ENCODE measurements at places on chromosomes 3 and 15.

DNA sequence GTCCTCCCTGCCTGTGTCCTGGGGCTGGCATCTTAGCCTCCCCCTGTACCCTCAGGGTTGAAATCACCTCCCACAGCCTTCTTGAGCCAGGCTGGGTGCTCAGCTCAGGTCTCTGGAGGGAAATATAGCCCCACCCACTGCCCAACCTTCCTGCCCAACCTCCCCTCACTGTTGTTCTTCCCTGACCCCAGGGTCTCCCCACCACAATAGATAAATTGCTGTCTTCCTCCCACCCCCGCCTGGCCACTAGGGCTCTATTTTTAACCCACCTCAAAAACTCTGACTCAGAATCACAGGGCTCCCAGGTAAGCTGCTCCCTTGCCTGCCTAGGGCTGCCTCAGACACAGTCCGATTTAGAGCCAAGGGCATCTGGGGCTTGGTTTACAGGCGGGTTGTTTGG is 15.0 kb downstream of the HCN4 start:
- DNase-seq = no peak

DNA sequence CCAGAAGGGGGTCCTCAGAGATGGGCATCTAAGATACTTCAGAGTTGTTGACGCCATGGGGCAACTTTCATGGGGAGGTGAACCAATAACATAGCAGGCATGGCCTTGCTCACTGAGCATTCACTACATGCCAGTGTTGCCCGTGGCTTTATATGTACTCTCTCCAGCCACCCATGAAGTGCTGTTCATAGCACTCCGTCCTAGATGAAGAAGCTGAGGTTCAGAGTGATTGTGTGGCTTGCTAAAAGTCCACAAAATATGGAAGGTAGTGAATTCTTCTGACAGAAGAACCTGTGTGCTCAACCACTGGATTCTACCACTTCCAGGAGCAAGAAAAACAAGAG is 9.8 kb upstream of the SEMA4B start:
- no peak for DNase-seq

- no peak for DNase-seq
These were observed 42.3 kb upstream of the GLCE start for GRCh38 chr15:69118089-69118488.

- no peak for DNase-seq
These were observed 52.0 kb downstream of the MAGEF1 start for GRCh38 chr3:184659797-184660301.

- no peak for DNase-seq
These were observed 595.6 kb downstream of the ROBO1 start for GRCh38 chr3:79172241-79172640.

GRCh38 chr15:52642386-52643361 is 36.5 kb downstream of the ATOSA start:
- DNase-seq = no peak

DNA sequence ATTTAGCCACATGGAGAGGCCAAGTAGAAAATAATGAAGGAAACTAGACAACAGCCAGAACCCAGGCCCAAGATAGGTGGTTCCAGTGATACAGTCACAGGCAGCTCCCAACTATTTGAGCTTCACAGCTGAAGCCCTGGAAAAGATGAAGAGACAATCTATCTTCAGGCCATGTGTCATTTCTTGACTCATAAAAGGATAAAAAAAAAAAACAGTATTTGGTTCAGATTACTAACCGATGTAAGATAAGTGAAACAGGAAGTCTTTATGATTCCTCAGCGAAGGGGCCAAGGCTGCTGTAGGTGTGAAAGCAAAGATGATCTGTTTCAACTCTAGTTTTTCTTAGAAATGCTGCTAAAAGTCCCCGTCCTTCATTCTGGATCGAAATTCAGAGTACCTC is 394.6 kb downstream of the ZNF385D start:
- DNase-seq = no peak

- no peak for DNase-seq
These were observed 459.6 kb downstream of the NSUN3 start for GRCh38 chr3:94522488-94522887.

DNA sequence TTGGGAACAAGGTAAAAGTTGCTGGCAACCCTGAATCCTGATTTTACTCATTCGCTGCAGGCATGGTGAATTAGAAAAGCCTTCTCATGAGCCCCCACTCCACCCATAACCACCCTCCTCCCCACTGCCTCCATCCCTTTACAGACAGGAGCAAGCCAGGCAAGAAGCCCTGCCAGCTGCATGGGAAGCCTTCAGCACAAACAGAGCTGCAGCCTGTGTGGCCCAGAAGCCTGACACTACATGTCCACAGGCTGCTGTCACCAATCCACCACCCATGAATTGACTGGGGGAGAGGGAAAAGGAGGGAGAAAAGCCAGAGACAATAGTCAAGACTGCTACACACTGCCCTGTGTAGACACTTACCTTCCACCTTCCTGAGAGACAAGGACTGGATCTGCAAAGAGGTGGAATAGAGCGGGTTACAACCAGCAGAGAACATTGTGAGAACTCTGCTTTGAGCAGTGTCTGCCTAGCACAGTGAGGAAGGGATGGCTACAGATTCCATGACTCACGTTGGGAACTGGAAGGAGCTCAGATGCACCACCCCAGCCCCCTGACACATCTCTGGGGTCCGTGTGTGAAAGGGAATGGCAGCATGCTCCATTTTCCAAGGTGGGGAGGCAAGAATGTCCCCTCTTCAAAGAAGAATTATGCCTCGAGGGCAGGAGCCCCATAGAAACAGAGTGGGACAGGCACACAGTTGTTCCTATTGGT is 33.9 kb downstream of the DZIP1L start:
- no peak for DNase-seq

DNA sequence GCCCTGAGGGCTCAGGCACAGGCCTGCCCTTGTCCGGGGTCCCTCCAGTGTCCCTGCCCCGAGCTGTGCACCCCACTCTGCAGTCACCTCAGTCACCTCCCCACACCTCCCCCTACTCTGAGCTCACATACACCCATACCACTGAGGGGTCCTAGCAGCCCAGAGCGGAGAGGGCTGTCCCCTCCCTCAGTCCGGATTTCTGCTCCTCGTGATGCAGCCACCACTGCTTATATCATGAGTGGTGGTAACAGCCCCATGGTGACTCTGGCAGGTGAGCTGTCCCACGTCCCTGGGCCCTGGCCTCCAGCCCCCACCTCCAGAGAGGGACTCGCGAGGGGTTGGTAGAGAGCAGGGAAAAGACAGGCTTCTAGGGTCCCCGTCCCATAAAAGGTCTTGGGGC is 8.0 kb downstream of the CSPG4 start:
- no peak for DNase-seq

- DNase-seq = no peak
These were observed 10.0 kb downstream of the WWTR1 start for GRCh38 chr3:149647812-149648211.

GRCh38 chr15:82958638-82959037 is 6.1 kb upstream of the HOMER2 start:
- no peak for DNase-seq

DNA sequence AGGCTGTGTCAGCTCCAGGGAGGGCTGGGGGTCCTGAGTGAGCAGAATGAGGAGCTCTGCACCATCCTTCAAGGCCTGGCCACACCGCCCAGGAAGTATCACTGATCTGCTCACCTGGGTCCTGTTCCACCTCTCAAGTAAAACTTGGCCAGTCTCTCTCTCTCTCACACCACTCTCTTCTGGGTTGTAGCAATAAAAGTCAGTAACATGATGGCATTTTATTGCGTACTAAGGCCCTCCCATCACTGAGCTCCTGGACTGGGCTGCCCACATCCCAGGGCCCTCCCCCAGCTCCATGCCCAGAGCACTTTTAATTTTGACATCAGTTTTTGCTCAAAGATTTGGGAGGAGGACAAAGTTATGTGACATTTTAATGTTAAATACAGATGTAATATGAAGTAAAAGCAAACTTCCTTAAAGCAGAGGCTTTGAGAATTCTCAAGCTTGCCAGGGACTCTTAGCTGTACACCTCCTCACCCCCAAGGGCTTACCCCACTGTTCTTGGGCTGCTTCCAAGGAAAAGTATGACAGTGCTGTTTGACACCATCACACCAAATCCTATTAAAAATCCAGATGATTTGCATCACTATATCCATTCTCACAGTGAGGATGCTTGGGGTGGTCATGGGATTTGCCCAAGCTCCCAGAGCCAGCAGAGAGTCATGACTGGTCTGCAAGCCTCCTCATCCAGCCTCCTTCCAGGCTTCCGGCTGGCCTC is 105.1 kb upstream of the SLCO2A1 start:
- DNase-seq = no peak

DNA sequence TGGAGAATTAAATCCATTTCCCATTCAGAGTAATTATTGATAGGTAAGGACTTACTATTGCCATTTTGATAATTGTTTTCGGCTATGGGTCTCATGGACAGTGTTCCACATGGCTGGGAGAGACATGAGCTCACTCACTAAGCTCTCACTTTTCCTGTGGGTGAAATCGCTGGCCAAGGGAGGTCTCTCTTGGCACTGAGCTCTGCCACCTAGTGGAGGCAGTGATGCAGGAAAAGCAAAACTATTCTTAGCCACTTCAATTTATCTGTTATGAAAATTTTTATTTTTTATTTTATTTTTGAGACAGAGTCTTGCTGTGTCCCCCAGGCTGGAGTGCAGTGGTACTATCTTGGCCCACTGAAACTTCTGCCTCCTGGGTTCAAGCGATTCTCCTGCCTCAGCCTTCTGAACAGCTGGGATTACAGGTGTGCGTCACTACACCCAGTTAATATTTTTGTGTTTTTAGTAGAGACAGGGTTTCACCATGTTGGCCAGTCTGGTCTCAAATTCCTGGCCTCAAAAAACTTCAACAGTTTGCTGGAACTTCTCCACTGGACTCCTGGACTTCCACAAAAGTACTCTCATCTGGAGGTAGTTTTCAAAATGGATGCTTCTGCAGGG is 4.7 kb upstream of the RNF13 start:
- DNase-seq = peak; percentile 42

DNA sequence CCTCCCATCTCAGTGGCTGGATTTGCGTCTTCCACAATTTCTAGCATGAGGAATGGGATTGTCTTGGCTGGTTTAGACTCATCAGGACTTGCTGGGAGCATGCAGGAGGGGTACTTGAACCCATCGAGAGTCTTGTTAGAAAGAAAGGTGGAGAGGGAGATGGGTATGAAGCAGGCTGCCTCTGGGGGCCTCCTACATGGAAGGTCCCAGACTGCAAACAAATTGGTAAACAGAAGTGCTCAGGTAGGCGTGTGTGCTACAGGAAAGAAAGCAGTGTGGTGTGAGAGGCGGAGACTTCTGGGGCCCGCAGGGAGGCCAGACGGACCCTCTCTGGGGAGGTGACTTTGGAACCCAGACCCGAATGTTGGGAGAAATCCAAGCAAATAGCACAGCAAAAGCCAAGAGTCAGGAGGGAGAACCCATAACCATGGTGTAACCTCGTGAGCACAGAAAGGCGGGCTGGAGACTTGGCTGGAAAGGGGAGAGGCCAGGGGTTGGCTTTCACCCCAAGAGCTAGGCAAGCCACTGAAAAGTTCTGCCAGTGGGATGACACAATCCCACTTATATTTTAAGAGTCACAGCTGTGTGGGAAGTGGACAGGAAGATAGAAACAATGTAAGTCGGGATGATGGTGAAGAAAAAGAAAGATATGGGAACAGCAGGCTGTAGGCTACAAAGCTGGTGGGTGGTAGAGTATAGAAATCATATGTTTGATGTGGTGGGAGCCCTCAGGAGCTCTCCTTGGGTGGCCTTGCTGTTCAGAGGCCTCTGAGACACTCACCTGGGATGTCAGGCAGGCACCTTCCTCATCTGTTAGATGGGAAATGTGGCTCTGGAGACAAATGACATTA is 130.1 kb upstream of the PRR20G start:
- no peak for DNase-seq

GRCh38 chr15:55619783-55620182 is 31.6 kb upstream of the PYGO1 start:
- DNase-seq = peak; percentile 9

GRCh38 chr3:73952781-73953180 is 328.0 kb upstream of the PDZRN3 start:
- DNase-seq = no peak

GRCh38 chr3:106257172-106257571 is 388.4 kb upstream of the CBLB start:
- DNase-seq = no peak

GRCh38 chr3:15454965-15455364 is 27.6 kb downstream of the EAF1 start:
- DNase-seq = no peak

- DNase-seq = no peak
These were observed 146.3 kb downstream of the GMNC start for GRCh38 chr3:190716211-190716610.

GRCh38 chr3:126964261-126964660 is 18.7 kb upstream of the PLXNA1 start:
- DNase-seq = peak; percentile 23

DNA sequence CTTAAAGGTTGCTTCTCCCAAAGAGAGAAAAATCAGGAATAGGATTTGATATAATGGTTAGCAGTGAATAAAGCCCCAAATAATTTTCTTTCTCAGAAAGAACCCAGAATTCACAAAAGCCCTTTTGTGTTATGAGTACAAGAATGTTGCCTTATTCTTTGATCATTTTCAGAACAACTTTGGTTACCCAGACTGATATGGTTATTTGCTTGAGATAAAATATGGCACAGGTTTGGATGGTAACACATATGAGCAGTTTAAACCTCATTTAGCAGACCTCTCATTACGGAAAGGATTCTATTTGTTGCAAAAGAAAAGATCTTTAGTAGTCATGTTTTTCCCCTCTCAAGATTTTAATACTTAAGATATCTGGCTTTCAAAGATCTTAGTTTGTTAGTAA is 104.8 kb upstream of the MEX3B start:
- DNase-seq = no peak

GRCh38 chr3:181383760-181384159 is 328.0 kb upstream of the SOX2 start:
- no peak for DNase-seq

- DNase-seq = peak; percentile 94
These were observed 19.5 kb upstream of the EID1 start for GRCh38 chr15:48858401-48858800.

DNA sequence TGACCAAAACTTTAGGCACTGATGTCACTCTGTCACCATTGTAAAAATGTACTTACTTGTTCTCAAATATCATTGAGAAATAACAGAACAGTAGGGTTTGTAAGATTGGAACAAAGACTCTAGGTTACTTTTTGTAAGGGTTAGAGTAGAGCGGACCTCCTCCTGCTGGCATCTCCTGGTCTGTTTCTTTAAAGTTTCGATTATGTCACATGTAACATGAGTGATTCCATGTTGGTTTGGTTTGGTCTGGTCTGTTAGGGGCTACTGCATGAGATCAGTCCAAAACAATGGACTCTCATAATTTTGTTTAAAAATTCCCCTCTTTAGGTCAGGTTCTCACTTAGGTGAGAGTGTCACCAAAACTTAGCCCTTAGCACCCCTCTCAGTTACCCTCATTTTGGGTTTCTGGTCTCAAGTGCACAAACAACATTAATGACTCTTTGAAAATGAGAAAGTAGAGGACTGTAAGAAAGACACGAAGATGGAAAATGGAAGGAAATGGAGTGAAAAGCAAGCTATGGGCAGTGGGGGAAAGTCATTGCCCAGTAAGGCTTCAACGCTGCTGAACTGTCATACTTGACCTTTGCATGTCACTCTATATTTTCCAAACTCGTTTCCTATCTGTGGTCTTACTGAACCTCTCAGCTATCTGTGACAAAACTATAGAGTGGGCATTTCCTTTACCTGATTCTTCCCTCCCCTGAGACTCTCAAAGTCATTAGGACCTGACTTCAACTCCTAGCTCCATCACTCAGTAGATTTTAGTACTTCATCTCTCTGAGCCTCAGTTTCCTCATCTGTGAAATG is 52.7 kb downstream of the LDHAL6B start:
- no peak for DNase-seq
